ENCODE measurements at places on chromosomes 1 and 21. TPM values are rescaled to one million over a fixed set of nuclear protein-coding genes. Genes with fewer than 3 reads are reported as not detected.

DNA sequence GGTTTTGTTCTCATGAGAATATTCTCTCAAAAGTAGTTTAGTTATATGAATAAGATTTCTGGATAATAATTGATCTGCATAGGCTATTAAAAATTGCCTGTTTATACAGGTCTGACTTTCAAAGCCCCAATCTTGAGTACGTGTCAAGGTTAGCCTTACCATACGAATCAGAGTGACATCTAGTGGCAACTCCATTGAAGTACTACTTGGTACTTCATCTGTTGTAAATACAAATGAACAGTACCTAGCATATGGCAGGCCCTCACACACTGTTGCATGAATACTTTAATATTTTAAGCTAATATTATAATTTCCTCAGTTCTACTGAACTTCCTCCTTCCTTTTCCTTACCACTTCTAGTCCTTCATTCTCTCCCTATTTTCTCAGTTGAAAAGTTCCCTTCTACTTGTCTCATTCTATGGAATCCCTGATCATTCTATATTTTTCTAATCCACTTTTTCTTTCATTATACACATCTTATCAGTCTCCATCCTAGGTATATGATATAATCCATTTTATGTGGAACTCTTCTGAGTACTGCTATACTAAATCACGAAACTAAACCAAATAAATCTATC, 101.2 kb downstream of the AKT3 start:
- no peak for DNase-seq

DNA sequence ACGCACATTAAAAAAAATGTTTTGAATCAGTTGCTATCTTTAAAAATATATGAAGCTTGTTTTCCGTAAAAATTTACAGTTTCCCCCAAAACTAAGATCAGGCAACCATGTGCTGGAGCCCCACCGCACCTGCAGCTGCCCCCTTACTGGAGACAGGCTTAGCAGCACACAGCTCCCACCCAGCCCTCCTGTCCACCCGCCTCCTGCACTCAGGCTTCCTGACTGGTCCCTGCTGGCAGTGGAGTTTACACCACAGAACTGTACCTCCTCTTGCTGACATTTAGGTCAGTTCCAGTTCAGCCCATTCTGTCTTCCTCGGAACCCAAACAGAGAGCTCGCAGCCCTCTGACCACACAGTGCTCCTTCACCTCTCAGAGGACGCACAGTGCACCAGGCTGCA, 2.1 kb downstream of the GPR161 start:
- no peak for DNase-seq

DNA sequence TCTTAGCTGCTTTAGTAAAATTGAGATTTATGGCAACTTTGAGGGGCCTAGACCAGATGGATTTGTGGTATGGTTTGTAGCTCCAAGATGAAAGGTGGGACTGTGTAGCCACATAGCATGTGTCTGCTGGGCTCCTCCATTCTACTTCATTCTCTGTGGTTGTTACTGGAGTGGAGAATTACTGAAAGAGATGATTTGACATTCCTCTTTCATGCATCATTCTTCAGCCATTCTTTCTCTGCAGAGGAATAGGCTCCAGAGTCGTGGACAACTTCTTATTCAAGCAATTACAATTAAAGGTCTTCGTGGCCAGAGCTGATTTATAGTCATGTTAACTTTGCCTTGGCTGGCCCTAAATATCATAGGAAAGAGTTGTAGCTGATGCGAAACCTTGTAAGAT, 328.9 kb downstream of the PAPPA2 start:
- DNase-seq, result no peak

GRCh38 chr1:111145963-111146768, 6.1 kb downstream of the CEPT1 start:
- no peak for DNase-seq

DNA sequence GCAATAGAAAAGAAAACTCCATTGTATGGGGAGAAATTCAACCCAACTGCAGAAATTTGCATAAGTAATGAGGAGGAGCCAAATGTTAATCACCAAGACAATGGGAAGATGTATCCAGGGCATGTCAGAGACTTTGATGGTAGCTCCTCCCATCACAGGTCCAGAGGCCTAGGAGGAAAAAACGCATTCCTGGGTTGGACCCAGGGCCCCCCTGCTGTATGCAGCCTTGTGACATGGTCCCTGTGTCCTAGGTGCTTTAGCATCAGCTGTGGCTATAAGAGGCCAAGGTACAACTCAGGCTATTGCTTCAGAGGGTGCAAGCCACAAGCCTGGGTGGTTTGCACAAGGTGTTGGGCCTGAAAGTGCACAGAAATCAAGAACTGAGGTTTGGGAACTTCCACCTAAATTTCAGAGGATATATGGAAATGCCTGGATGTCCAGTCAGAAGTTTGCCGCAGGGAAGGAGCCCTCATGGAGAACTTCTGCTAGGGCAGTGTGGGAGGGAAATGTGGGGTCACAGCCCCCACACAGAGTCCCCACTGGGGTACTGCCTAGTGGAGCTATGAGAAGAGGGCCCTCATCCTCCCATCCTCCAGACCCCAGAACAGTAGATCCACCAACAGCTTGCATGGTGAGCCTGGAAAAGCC, 162.3 kb downstream of the TGFB2 start:
- DNase-seq, result no peak

DNA sequence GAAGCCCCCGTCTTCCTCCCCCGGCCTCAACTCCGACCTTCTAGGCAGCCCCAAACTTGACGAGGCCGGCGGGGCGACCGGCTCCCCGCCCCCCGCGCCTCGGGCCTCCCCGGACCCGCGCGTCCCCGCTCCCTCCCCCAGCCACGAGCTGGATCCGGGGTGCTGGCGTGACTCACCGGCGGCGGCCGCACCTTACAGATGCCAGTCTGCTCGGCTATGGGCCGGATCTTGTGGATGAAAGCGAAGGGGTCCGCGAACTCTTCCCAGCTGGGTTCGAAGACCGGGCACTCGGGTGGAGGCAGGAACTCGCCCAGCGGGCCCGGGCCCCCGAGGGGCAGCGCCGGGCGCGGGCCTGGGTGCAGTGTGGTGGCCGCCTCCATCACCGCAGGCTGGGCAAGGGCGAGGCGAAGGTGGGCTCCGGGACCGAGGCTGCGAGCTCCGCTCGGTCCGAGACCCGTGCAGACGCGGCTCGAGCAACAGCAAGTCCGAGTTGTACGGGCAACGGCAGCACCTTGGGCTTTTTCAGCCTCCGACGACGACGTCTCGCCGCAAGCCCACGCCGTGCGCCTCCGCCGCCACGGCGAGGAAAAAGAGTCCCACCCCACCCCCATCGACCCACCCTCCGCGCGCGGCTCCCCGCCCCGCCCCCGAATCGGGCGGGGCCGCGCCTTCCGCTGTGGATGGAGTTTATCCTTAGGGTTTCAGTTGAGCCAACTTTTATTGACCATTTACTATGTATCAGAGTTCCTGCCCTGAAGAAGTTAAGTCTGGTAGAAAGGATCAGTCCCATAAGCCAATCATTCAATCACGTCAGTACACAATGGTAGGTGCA, at the start of gene KDM5B:
Gene KDM5B, minus strand, starts transcription at position 496 of the 832 bp plus-strand sequence. Its CDS starts 116 bp downstream, at position 380.
- DNase-seq, result peak; percentile 86

GRCh38 chr1:33970148-33970825, 106.4 kb downstream of the HMGB4 start:
- DNase-seq, result no peak

GRCh38 chr1:119038363-119038762, 50.2 kb upstream of the TBX15 start:
- no peak for DNase-seq

GRCh38 chr1:9101510-9102146, 27.3 kb downstream of the GPR157 start:
- peak; percentile 38 for DNase-seq

The CD5L gene
- total RNA-seq, result not detected

The TRIM46 gene
- total RNA-seq, result not detected

The NFASC gene
- total RNA-seq, result 16.6 TPM

GRCh38 chr1:212498283-212499040, 65.7 kb downstream of the NENF start:
- DNase-seq, result no peak

The SERPINC1 gene
- total RNA-seq, result not detected

DNA sequence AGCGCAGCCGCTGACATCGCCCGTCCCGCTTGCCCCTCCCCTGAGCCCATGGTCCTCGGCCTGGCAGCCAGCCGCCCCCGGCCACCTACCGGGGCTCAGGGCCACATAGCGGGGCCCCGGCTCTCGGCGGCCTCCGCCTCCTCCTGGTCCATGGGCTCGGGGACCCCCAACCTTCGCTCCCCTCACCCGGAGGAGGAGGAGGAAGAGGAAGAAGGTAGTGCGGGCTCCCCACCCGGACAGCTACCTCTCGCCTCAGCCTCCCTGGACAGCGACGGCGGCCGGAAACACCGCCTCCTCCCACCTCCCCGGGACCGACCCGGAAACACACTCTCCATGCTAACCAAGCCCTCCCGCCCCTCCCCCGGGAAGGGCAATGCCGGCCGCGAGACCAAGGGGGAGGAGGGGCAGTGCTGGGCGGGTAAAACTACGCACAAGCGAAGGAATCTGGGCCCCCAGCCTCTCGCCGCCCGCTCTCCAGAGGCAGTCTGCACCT, at the start of gene KIAA0319L:
Gene KIAA0319L, minus strand, starts transcription at position 286 of the 493 bp plus-strand sequence. CDS start 2,912 bp downstream, outside the sequence.
- DNase-seq, result peak; percentile 89

DNA sequence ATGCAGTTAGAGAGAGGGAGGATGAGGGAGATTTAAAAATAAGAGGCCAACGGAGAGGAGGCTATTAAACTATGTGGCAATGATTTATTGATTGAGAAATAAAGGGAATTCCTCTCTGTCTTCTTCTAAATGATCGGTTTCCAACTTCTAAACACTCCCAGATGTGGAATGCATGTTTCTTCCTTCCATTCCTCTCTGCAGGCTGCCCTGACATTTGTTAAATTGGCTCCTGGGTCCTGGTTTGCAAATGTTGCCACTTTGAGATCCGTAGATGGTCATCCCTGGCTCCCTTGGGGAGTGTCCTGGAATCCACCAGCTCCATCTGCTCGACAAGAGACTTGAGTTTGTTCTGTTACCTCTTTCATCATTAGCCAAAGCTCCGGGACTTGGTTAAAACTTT, 10.3 kb upstream of the C1orf198 start:
- DNase-seq, result no peak

The HSF2BP gene
- not detected for total RNA-seq

- no peak for DNase-seq
Observed at GRCh38 chr1:22155517-22155916, 12.6 kb upstream of the WNT4 start.

The LCA5L gene
- total RNA-seq, result 2.0 TPM

GRCh38 chr21:40923407-40923806, 76.4 kb upstream of the DSCAM start:
- no peak for DNase-seq

The SYT2 gene
- not detected for total RNA-seq
